CD4-positive, alpha-beta T cell (primary cell): ENCODE measurements at places on chromosomes 12 and 14.
A peak's percentile ranks its signal among the peaks of the same experiment; 100 is the strongest.

DNA sequence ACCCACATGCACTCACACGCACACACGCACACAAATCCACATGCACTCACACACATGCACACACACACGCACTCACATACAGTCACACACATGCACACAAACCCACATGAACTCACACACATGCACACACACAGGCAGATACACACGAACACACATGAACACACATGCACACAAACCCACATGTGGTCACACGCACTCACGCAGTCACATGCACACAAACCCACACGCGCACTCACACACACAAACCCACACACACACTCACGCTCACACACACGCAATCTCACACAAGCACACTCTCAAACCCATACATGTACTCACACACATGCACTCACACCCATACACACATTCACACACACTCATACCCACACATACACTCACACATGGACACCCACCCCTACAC is 61.5 kb downstream of the GALNT9 start:
- no peak overlapping the region for H3K27ac ChIP-seq
- no peaks in the 10 kb centered on the region for H3K4me1 ChIP-seq
- H3K36me3 ChIP-seq = no peaks in the 10 kb centered on the region
- H3K27me3 ChIP-seq = no peaks in the 10 kb centered on the region

GRCh38 chr14:90755661-90756304 is 60.4 kb downstream of the TTC7B start:
- H3K27ac ChIP-seq = no peak overlapping the region
- H3K27me3 ChIP-seq = no peaks in the 10 kb centered on the region
- DNase-seq = no peak
- no peak overlapping the region for H3K4me3 ChIP-seq

DNA sequence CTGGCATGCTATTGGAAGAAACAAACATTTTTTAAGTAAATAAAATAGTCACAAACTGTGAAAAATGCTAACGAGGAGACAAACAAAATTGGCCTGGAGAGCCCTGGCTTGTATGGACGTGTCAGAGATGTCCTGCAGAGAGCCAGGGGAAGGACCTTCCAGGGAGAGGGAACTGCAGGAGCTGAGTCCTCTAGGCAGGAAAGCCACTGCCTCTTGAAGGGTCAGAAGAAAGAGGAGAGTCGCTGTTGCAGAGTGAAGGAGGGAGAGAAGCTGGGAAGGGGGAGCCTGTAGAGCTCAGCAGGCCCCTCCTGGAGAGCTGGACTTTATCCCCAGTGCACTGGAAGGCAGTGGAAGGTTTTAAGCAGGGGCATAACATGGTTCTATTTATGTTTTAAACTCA is 80.3 kb upstream of the PWP1 start:
- no peaks in the 10 kb centered on the region for H3K4me1 ChIP-seq
- no peak for DNase-seq
- no peaks in the 10 kb centered on the region for H3K36me3 ChIP-seq
- H3K4me3 ChIP-seq = no peak overlapping the region
- no peak overlapping the region for H3K27ac ChIP-seq

GRCh38 chr14:53316504-53316903 is 163.4 kb upstream of the DDHD1 start:
- no peak overlapping the region for H3K27ac ChIP-seq
- no peaks in the 10 kb centered on the region for H3K4me1 ChIP-seq
- DNase-seq = no peak
- H3K36me3 ChIP-seq = no peaks in the 10 kb centered on the region
- no peaks in the 10 kb centered on the region for H3K27me3 ChIP-seq
- H3K4me3 ChIP-seq = no peak overlapping the region

DNA sequence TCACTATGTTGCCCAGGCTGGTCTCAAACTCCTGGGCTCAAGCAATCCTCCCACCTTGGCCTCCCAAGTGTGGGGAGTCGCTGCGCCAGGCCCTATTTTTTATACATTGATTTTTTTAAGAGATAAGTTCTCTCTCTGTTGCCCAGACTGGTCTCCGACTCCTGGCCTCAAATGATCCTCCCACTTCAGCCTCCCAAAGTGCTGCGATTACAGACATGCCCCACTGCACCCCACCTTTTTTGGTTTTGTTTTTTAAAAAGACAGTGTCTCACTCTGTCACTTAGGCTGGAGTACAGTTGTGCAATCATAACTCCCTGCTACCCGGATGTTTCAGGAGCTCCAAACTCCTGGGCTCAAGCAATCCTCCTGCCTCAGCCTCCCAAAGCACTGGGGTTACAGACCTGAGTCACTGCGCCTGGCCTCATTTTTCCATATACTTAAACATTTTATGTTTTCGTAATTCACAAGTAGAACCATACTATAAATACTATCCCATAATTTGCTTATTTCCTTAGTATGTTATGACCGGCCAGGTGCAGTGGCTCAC is 16.8 kb downstream of the HECTD1 start:
- H3K4me3 ChIP-seq = no peak overlapping the region
- H3K36me3 ChIP-seq = peaks cover 36% of the 10 kb centered on the region
- no peaks in the 10 kb centered on the region for H3K27me3 ChIP-seq
- no peak for DNase-seq
- H3K4me1 ChIP-seq = peaks cover 19% of the 10 kb centered on the region

GRCh38 chr12:66899588-66899987 is 220.7 kb upstream of the GRIP1 start:
- no peaks in the 10 kb centered on the region for H3K4me1 ChIP-seq
- no peaks in the 10 kb centered on the region for H3K27me3 ChIP-seq
- no peak for DNase-seq
- no peak overlapping the region for H3K4me3 ChIP-seq
- no peak overlapping the region for H3K27ac ChIP-seq
- no peaks in the 10 kb centered on the region for H3K36me3 ChIP-seq

GRCh38 chr14:83992857-83993256 is 1537.1 kb upstream of the FLRT2 start:
- no peak overlapping the region for H3K27ac ChIP-seq
- no peak for DNase-seq
- no peaks in the 10 kb centered on the region for H3K4me1 ChIP-seq
- H3K36me3 ChIP-seq = no peaks in the 10 kb centered on the region

DNA sequence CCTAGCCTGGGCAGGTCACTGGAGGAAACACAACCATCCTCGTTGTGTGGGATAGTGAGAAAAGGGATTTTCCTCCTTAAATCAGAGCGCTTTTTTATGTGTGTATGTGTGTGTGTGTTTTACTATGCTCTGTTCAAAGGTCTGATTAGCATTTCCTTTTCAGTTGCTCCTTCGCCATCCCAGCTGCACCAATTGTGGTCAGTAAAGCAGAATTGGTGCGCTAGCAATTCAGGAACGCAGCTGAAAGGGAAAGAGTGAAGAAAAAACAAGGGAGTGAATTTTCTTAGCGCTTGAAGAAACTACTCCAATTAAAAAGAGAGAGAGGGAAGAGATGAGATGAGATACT is 173.3 kb upstream of the PARP11 start:
- no peak for DNase-seq
- no peaks in the 10 kb centered on the region for H3K36me3 ChIP-seq
- no peak overlapping the region for H3K4me3 ChIP-seq
- H3K27ac ChIP-seq = no peak overlapping the region
- H3K4me1 ChIP-seq = no peaks in the 10 kb centered on the region

DNA sequence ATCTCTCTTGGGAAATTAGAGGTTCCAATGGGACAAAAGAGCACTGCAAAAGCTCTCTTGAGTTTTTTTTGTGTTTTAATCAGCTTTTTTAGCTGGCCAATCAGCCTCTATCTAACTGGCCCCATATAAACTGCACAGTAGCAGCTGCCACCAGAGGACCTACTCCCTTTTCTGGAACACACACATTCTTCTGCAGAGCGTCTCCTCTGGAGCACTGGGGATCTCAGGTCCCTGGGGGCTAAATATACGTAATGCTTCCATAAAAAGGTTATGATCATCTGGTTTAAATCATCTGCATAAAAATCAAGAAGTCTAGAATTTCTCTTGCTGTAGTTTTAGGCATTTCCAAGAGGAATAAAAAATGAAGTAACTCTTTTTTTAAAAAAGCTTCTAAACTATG is 32.3 kb downstream of the TSPAN8 start:
- no peak overlapping the region for H3K4me3 ChIP-seq
- H3K36me3 ChIP-seq = no peaks in the 10 kb centered on the region
- H3K27me3 ChIP-seq = no peaks in the 10 kb centered on the region
- no peaks in the 10 kb centered on the region for H3K4me1 ChIP-seq
- H3K27ac ChIP-seq = no peak overlapping the region

DNA sequence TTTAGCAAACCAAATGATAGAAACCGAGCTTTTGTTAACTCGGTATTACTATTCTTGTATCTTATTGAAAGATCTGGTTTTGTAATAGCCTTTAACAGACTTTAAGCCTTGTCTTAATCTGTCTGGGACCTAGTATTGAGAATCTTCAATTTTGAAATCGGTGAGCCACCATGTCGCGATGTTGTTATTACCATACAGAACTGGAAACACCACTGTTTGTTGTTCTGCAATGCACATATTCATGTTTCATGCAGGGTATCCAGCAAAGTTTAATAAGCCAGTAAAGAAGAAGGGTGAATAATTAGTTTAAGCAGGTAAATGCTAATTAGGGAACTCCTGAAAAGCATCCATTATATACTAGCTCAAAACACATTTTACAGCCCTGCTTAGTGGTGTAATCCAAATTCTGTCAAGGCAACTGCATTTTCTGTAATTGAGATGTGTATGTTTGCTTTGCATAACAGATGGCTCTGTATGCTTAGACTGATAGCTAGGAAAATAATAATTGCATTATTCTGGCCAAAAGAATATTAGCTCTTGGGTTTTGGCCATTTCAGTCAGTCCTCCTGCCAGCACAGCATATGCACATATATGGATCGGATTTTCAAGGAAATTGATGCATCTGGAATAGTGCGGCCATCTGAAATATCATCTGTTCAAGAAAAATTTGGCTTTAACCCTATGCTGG is 389.2 kb downstream of the EGLN3 start:
- no peaks in the 10 kb centered on the region for H3K36me3 ChIP-seq
- no peak overlapping the region for H3K27ac ChIP-seq
- no peak for DNase-seq
- no peaks in the 10 kb centered on the region for H3K27me3 ChIP-seq

GRCh38 chr12:93943780-93944179 is 204.6 kb upstream of the PLXNC1 start:
- DNase-seq = no peak
- no peaks in the 10 kb centered on the region for H3K27me3 ChIP-seq
- no peak overlapping the region for H3K4me3 ChIP-seq
- H3K27ac ChIP-seq = no peak overlapping the region

- no peak overlapping the region for H3K27ac ChIP-seq
- DNase-seq = peak; percentile 67
- H3K4me3 ChIP-seq = no peak overlapping the region
- H3K36me3 ChIP-seq = no peaks in the 10 kb centered on the region
Measured at GRCh38 chr12:105382771-105383622, 52.5 kb downstream of the C12orf75 start.
